Left renal pelvis (tissue), 4 donors: ENCODE measurements at places on chromosomes 5 and 9. TPM values are rescaled to one million over a fixed set of nuclear protein-coding genes. Genes with fewer than 3 reads are reported as not detected.

GRCh38 chr9:133718563-133719315 lies 19.4 kb downstream of the SARDH start:
- DNase-seq = no peak

Gene C5orf52
- polyA plus RNA-seq = not detected

Gene IL33
- polyA plus RNA-seq = 47.0 TPM

- DNase-seq = peak; percentile 78
Observed at GRCh38 chr9:81613002-81613812, 76.1 kb downstream of the TLE1 start.

Gene ARID3C
- 0.17 TPM for polyA plus RNA-seq

DNA sequence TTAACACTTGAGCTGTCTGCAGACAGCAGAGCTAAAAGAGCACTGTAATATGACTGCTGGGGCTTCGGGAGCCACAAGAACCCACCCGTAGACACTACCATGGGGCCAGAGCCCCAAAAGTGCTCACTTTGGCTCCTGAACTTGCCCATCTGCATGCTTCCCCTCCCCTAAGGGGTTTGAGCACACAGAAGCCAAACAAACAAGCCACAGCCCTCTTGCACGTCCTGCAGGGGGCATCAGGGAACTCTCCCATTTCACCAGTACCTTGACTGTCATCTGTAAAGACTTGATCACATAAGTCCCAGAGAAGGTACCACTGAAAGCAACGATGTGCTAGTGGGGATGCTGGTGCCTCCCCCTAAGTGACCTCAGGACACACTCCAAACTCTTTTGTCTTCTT lies 681.8 kb downstream of the SEMA5A start:
- DNase-seq = no peak

Gene MYOZ3
- 6.6 TPM for polyA plus RNA-seq

Gene OTP
- not detected for polyA plus RNA-seq

DNA sequence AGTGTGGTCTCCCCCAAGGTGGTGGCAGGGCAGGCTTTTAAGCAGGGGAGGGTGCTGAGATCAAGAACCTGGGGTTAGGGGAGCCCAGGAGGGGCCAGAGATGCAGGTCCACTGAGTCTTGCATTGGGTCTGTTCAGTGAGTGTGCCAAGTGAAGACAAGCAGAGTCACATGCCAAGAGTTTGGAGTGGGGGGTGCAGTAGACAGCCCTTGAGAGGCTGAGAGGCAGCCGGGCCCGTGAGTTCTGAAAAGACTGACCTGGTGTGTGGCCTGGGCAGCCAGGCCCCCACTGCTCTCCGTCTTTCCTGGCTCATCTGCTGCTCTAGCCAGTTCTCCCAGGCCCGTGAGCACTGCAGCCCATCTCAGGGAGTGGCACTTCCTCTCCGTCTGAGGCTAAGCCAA lies 120.0 kb downstream of the DAB2IP start:
- no peak for DNase-seq

DNA sequence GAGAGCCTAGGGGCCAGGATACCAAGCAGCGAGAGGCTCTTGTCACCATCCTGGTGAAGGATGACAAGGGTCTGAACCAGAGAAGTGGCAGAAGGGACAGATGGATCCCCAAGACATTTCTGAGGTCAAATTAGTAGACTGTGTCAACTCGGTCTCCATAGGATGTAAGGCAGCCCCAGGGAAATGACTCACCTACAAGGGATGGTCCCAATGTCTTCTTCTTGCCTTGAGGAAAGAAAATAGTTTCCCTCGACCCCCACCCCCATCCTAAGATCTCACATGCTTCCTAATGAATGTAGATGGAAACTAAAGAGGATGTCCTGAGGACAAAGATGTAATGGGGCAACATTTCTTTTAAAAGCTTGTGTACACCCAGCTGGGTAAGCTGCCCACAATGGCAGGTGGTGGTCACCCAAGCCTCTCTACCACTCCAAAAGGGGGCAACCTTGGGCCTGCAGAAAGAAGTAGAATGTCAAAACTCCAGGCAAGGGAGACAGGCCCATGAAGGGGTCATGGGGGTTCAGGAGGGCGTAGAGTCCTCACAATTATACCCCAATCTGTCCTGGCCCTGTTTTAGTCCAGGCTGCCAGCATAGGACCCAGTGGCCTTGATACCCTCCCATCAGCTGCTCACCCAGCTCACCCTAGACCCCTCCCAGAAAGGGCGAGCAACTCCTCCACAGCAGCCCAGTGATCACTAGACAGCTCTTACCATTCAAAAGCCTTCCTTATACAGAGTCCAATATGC lies 187.4 kb downstream of the ACTL7B start:
- DNase-seq = no peak

Gene PCDH1
- polyA plus RNA-seq = 24.9 TPM

GRCh38 chr5:132300577-132301343 lies 6.6 kb downstream of the SLC22A4 start:
- no peak for DNase-seq
